ENCODE measurements at places on chromosomes 1 and 21.

- no peak for DNase-seq
These were observed 52.9 kb downstream of the DEGS1 start for GRCh38 chr1:224235813-224236493.

GRCh38 chr1:175833502-175833901 lies 90.1 kb upstream of the TNR start:
- DNase-seq: no peak

- DNase-seq: no peak
These were observed 10.4 kb upstream of the KCNK1 start for GRCh38 chr1:233603478-233603877.

- DNase-seq: no peak
These were observed 77.8 kb downstream of the PBX1 start for GRCh38 chr1:164636757-164637156.

- DNase-seq: no peak
These were observed 2.4 kb downstream of the ATP8B2 start for GRCh38 chr1:154327466-154328317.

GRCh38 chr1:24022581-24023361 lies 42.6 kb upstream of the SRSF10 start:
- DNase-seq: no peak

GRCh38 chr1:119870917-119871596 lies 25.3 kb downstream of the ADAM30 start:
- peak; percentile 87 for DNase-seq

GRCh38 chr1:13956393-13956792 lies 256.4 kb downstream of the PRDM2 start:
- DNase-seq: no peak

DNA sequence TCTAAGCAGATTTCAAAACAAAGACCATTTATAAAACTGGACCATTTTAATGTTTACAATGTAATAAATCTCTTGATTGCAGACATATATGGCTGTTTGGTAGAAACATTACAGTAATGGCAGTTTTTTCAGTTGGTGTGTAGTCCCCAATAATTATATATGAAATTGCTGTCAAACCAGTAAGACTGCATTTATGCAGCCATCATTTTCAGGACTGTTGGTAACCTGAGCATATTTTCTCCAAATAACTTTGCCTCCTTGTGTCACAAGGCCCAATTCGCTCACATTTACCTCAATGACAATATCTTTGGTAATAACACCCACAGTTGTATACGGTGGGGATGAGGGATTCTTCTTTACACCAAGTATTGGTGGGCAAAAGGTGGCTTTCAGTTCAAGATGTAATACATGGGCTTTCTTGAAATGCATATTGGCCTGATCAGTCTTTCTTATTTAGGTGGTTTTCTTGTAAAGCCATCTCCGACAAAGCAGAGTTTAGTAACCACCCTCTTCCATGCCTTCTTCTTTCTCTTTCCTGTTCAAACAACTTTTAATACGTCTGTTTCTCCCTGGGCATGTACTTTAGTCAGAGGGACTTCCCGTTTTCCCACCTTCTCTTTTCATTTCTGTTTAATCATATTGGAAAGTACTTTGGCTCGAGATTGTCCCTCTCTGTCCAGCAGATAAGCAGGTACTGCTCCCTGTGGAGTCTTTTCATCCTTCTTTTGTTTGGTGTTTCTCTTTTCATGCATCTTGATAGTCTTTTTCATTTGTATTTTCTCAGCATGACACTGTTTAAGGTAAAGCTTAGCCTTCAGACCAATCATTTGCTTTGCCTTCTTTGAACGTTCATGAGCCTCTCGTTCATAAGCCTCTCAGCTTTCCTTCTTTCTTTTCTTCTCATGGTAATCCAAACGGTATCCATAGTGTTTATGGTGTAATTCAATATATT lies 30.4 kb downstream of the ATP2B4 start:
- DNase-seq: no peak

DNA sequence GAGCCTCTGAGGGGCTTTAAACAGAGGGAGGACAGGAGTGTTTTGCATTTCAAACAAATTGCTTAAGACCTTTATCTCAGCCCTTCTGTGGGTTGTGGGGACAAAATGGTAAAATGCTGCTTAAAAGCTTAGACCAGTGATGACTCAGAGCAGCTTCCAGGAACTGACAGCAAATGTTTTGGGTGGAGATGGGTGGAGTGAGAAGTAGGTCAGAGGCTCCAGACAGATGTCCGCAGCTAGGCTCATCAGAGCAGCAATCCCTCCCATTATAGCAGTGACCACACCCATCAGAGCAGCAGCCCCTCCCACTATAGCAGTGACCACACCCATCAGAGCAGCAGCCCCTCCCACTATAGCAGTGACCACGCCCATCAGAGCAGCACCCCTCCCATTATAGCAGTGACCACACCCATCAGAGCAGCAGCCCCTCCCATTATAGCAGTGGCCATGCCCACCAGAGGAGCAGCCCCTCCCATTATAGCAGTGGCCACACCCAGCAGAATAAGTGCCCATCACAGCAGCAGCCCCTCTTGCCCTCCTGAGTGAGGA lies 532.2 kb downstream of the MATN1 start:
- DNase-seq: no peak

GRCh38 chr1:48810740-48811139 lies 34.0 kb upstream of the BEND5 start:
- DNase-seq: peak; percentile 28

DNA sequence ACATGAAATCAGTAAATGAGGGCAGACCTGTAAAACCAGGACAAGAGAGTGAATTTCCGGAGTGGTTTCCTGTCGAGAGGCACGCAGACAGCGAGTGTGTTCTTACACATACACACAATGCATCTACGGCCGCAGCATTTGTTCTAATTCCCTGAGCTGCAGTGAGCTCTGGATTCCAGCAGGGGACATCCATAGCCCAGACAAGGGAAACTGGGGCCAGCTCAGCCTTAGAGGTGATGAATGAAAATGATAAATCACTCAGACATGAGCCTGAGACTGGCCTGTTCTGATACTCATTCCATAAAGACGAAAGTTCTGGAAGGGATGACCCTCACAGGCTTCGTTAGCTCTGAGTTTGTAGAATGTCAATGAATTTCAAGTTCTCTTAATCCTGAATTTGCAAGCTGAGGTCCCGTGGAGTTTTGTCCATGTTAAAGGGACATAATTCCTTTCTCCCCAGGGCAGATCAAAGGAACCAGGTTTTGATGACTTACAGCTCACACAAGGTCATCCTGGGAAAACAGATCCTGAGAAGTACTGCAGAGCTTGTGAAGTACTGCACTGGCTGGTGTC lies 207.9 kb upstream of the C1orf87 start:
- peak; percentile 85 for DNase-seq

DNA sequence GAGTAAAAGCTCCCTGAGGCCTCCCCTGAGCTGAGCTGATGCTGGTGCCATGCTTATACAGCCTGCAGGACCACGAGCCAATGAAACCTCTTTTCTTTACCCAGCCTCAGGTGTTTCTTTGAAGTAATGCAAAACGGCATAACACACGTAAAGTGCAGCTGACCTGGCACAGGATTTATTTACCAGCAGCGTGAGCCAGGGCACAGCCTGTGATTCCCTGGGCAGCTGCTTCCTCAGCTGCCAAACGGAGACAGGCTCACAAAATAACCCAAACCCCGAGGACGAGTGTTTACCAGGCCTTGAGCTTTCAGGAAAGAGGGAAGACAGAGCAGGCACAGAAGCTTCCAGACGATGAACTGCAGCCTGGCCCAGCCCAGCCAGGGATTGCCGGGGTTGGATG lies 120.6 kb upstream of the ARHGEF16 start:
- DNase-seq: no peak

DNA sequence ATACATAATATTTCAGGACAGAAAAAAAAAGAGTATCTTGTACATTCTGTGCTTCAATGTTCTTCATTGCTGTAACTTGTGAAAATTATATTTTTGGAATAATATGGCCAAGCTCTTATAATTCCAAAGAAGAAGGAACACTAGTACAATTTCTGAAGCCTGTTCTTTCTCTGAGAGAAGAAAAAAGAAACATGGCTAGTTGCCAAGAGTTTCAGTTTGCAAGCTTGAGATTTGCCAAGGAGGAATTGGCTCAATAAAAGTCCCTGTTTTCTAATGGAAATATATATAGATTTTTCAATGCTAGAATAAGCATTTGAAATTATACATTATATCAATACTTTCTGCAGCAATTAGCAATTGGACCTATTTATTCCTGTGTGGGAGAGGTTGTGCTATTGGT lies 285.2 kb upstream of the NEGR1 start:
- no peak for DNase-seq

DNA sequence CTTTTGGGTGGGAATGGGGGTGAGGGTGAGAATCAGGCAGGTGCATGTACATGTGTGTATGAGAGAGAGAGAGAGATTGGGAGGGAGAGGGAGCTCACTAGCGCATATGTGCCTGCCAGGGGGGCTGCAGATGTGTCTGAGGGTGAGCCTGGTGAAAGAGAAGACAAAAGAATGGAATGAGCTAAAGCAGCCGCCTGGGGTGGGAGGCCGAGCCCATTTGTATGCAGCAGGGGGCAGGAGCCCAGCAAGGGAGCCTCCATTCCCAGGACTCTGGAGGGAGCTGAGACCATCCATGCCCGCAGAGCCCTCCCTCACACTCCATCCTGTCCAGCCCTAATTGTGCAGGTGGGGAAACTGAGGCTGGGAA lies 95.0 kb downstream of the EPHB2 start:
- DNase-seq: no peak

DNA sequence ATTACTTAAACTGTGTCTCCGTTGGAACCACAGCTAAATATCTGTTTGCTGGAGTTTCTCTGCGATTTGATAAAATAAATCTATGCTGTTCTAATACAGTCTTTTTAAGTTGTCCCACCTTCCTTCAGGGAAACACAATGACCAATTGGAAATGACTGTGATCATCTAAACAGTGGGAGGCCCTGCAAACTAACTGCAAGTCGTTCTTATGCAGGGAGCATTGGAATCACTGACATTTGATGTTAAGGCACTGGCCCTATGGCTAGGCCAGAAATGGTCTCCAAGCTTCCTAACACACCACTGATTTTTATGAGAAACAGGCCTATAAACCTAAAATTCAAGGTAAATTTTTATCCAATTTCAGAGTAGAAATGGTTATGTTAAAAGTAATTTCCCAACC lies 645.2 kb downstream of the LMO4 start:
- DNase-seq: no peak

- DNase-seq: no peak
These were observed 27.5 kb downstream of the ERG start for GRCh38 chr21:38470755-38471154.

DNA sequence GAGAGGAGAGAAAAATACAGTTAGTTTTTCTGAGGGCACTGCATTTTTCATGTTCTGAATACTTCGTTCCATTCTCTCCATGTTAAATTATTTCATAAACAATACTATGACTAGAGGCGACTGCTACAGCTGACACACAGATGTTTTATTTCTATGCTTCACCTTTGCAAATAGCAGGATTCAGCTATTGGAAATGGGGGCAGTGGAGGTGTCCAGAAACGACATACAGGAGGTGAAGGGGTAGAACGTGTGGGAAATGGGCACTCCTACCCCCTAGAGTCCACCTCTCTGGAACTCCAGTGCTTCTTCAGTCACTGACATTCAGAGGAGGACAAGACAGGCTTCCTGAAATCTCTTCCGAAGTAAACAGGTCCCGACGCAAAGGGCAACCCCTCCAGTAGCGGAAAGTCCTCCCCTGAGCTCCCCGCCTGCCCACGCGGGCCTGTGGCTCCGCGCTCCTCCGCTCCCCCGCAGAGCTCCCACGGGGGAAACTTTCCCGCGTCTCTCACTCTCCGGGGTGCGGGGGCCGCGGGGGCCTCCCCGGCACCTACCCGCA lies 480 bp downstream of the DPYD start:
- DNase-seq: no peak

GRCh38 chr1:71054791-71055190 lies 7.2 kb upstream of the PTGER3 start:
- DNase-seq: no peak

- no peak for DNase-seq
These were observed 3.7 kb upstream of the DVL1 start for GRCh38 chr1:1352786-1353388.

DNA sequence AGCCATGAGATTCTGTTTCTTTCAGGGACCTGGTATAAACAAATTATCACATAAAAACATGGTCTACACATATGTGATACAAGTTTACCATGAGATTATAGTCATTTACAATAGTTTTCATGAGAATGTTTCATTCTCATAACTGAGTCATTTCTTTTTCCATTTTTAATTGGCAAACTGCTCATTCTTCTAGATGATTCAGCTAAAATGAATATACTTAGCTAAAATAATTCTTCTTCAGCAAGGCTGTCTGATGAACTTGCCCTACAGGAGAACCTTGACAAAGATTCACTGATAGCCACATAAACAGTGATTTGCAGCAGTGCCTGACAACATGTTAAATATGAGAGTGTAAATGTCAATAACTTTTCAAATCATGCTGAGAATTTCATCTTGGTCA lies 253.2 kb downstream of the FMN2 start:
- DNase-seq: no peak

DNA sequence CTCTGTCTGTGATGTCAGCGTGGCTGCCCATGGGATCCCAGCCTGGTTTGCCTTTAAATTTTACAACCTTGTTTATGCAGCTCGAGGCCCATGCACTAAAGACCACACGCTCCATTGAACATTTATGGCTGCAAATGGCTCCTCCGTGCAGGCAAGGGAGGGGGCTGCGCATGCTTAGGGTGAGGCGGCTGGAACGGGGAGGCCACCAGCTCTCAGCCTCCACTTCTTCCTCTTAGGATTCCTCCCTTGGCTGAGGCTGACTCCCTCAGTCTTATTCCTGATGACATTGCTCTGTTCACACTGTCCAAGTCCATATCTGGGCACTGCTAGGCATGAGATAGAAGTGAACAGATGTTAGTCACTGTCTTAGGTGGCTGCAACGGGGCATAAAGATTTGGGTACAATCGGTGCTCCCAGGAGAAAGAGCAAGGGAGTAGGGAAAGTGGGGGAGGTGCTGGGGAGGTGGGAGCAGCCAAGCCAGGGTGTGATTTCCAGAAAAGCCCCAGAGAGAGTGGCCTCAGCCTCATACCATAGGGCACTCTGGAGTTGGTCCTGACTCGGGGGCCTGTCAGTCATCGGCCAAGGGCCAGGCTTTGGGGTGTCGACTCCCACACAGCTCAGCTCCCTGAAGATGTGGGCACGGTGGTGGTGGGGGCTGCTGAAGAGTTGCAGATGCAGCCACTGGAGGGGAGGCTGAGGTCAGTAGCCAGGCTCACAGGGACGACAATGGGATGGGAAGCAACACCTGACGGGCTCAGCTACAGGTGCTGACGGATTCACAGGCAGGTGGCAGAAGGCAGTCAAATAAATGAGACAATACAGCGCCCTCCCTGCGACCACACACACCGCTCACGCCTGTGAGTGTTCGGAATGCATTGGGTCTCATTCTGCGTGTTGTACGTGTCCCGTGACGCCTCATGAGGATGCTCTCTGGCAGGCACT lies 37.3 kb upstream of the ACTL8 start:
- no peak for DNase-seq
